ENCODE measurements at places on chromosomes 7 and 10.

- no peak for DNase-seq
Observed at GRCh38 chr7:156975620-156976019, 26.1 kb downstream of the NOM1 start.

DNA sequence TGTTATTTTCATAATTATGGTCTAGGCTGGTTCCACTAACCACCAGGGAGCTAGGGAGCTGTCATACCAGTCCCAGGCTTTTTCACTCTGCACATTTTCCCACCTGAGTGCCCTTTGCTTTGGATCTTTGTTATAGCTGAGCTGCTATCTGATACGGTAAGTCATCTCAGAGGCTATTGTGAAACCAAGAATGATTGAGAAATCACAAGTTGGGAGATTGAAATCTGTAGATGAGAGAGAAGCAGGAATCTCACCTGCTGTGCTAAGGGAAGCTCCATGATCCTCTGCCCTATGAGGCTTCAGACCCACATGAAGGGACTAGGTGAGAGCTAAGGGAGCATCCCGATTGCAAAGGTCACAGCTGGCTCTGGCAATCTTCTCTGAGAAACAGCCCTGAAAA lies 307.8 kb downstream of the REEP3 start:
- DNase-seq: no peak

- DNase-seq: no peak
Observed at GRCh38 chr10:110563132-110563531, 4.4 kb upstream of the SMC3 start.

GRCh38 chr7:47400001-47400400 lies 181.9 kb downstream of the TNS3 start:
- no peak for DNase-seq

GRCh38 chr10:36725581-36726520 lies 399.5 kb upstream of the ANKRD30A start:
- no peak for DNase-seq

DNA sequence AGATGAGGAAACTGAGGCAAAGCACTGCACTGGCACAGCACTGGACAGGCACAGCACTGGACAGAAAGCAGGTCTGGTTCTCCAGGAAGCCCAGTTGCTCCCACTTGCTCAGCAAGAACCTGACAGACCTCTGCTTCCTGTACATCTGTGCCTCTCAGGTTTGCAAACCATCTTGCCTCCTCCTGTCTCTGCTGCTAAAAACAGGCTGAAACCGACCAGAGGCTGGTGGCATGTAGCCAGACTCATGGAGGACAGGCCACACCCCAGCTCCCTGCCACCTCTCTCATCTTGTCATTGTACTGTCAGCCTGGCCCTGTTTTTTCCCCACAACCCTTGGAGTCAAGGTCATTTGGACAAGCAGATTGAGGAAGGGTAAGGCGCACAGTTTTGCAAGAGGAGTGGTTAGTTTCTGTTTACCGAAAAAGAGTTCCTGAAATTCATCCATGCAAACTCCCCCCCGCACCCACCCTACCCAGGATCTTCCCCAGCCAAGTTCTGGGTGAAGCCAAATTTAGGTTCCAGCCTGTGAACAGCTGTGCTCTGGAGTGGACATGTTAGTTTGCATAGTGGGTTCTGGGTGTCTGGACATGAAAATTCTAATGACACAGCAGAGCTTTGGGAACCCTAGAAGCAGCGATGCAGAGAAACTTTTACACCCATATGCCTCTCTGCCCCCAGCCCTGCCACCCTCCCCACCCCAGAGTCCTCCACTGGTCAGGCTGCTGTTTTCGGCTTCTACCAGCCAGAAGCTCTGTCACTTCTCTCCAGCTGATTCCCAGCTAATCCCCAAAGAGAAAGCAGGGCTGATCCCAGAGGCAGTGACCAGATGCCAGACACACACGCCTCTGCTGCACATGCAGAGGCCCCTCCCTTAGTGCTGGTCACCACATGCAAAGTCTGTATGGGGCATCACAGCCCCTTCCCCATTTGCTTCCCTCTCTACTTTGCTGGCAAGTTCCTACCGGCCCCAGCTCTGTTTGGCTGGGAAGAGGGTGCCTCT lies 8.5 kb upstream of the C10orf105 start:
- no peak for DNase-seq

DNA sequence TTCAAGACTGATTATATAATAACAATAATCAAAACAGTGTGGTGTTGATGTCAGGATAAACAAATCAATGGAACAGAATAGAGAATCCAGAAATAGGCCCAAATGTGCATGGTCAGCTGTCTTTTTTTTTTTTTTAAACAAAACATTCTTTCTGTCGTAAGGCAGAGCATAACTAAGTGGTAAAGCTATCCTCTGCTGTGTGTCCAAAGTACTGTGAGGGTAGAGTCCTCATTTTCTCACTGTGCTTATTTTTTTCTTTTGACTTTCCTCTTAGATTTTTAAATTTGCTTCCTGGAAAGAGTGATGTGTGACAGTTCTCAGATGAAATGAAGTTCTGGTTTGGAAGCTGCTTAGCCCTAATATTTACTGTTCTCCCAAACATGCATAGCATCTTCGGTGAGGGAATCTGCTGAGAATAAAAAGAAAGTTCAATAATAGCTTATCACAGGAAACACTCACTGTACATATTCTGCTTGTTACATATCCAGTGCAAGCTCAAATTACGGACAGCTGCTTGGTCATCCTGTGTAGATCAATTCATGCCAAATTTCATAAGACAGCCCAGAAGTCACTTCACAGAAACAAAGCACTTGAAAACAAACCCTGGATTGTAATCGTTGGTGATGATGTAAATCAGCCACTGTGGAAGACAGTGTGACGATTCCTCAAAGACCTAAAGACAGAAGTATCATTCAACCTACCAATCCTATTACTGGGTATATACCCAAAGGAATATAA lies 423.9 kb downstream of the NEBL start:
- DNase-seq: no peak

- no peak for DNase-seq
Observed at GRCh38 chr7:107327986-107328569, 141.8 kb upstream of the GPR22 start.

- DNase-seq: no peak
Observed at GRCh38 chr10:85464336-85464735, 902.3 kb downstream of the GRID1 start.

DNA sequence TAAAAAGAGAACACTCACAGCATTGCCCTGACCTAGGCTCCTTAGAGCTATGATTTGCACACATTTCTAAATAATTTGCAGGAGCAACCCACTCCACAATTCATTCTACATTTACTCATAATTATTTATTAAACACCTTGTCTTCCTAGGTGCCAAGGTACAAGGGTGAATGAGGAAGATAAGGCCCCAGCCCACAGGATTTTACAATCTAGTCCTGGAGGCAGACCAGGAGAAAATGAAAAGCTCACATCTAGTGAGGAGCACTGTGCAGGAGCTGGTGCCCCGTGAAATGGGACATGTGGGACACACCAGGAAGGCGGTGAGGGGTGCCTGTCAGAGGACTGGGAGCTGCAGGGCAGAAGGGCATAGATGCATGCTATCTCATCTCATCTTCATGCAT lies 59.7 kb upstream of the LRRC18 start:
- DNase-seq: no peak

DNA sequence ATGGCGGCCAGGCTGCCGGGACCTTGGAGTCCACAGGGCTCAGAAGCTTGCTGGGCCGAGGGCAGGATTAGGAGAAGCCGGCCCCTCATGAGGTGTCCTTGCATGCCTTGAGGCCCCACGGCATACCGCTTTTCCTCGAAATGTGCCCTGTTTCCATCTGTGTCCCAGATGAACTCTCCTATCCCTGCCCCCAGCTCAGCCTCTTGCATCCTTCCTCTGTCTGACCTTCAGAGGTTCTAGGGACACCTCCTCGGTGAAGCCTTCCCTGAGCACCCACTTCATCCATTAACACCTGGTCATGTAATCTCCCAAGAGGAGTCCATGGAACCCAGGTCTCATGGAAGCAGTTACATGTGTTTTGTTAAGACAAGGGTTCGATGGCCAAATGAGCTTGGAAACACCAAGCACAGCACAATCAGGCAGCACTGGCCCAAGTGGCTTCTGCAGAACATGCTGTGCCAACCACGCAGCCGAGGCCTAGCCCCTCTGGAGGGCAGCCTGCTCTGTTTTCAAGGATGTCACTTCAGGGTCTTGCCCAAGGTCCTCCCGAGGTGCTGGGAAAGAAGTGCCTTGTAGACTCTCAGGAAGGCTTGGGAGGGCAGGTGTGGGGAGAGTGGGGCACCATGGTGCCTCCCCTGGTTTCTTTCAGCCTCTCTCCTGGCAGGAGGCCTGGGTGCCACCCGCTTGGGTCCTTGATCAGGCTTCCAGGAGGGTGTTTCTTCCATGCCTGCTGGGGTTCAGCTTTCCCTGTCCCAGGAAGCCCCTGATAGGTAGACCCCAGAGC lies 124.3 kb downstream of the NEURL1 start:
- no peak for DNase-seq

DNA sequence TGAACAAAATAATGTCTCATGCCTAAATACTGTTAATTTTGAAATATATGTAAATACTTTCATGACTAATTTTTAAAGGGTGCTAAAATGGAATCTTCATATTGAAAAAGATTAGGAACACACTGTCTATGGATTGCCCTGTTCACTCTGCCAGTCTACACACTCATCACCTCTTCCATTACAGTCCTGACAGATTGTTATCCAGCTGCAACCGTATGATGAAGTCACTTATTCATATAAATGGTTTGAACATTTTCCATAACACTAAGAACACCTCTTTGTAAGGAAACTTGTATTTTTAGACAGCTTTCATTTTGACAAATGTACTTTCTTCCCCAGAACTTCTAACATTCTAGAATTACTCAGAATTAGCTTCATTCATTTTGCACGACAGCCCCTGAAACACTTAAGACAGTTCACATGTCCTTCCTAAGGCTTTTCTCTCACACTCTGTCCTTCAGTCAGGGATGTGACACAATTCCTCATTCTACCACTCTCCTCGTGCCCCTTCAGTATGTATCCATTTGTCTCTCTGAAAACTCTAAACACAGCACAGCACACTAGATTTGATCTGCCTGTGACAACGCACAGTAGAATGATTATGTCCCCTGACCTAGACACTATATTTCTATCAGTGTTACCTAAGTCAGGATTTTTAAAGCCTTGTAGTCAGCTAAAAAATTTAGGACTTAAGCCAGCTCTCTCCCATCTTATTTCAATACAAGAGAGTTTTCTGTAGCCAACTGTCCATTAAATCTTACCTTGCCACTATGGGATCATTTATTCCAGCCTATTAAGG lies 71.9 kb downstream of the ORC5 start:
- DNase-seq: no peak

DNA sequence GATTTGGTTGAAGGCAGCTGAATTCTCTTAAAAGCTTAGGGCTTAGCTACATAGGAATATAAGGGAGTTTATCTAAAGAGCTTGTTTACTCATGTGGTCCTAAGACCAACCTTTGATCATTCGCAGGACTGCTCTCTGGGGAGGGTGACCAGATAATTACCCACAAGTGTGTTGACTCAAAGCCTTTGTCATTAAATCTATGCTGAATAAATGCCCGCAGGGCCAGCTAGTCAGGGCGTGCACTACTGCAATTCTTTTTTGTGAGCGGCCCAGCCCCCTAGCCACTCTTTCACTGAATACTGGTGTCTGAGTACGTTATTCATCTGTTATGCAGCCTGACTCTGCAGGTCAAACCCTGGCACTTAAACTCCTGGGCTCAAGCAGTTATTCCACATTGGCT lies 69.6 kb downstream of the AKAP9 start:
- DNase-seq: no peak

DNA sequence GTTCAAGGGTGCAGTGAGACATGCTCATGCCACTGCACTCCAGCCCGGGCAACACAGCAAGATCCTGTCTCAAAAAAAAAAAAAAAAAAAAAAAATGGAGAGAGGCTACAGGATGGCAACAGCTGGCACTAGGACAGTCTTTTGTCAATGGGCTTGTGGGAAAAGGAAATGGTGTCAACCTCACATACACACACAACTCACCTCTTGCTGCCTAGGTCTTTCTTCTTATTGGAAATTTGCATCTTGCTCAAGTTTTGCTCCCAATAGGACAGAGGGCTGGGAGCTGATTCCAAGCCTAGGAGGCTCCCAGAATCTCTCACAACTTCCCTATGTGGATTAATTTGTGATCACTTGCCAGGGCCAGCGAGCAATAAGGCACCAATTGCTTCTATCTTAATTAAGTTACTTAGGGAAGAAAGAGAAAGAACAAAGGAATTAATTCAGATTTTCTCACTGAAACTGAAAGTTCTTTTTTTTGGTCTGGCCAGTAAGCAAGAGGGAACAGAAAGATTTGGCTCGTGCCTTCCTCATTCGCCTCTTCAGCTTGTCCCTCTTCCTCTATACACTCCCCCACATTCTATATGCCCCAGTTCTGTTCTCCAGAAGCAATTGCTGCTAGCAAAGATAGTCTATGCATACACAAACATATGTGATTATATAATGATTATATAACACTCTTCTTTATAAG lies 33.8 kb downstream of the MAP3K8 start:
- no peak for DNase-seq

DNA sequence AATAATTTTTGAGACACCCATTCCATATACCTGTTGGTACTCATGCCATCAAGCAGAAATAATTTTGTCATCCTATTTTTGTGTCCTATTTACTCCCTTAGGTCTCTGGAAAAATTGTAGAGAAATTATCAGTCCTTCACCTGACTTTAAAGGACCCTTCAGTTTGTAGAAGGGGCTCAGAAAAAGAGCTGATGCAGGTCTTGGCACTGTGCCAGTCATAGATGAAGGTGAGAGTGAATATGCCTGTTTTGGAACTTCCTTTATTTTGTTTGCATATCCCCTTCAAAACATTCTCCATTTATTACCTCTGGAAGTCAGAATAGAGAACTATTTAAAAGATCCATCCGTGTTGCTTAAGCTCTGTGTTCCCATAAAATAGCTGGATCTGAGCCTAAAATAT lies 321.0 kb upstream of the TPK1 start:
- DNase-seq: no peak

DNA sequence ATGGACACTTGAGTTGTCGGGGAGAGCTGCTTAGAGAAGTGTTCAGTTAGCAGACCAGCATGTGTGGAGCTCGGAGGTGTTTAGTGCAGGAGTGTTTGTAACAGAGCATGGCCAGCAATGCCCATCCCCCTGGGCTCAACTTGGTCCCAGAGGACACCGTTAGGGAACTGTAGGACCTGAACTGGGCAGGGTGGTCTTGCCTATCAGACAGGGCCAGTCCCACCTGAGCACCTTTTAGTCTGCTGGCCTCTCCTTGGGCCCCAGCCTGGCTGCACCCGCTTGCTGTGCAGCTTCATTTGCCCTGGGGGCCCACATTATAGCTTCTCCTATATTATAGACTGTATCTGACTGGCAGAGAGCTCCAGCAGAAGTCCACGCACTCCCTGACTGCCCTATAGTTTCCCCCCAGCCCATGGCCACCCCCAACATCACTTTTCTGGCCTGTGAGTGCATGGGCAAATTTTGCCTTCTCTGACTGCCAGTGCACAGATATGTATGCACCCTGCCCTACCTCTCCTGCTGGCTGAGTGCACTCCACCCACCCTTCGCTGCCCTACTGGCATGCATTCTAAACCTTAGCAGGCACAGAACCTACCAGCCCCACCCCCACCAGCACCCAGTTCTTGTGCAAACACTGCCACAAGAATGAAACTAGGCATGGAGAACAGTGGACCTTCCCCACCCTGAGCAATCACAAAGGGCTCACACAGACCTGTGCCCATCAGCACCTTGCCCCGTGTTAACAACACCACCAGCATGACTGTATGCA lies 1030.6 kb upstream of the GHITM start:
- DNase-seq: no peak

- DNase-seq: no peak
Observed at GRCh38 chr10:86071145-86071544, 295.4 kb downstream of the GRID1 start.

Measured in activated T-cell treated with anti-CD3 and anti-CD28 coated beads for 4 hours (primary cell).